ENCODE measurements at places on chromosomes 5 and 9. TPM values are rescaled to one million over a fixed set of nuclear protein-coding genes. Genes with fewer than 3 reads are reported as not detected.

Gene SHOC1
- total RNA-seq, result 0.03 TPM

Gene SPATA31E1
- total RNA-seq, result not detected

Gene TLN1
- 173 TPM for total RNA-seq

Gene PRUNE2
- total RNA-seq, result 2.2 TPM

Gene PCDH12
- total RNA-seq, result 0.07 TPM

Gene IFNA13
- not detected for total RNA-seq

Gene PCDHGA8
- 0.07 TPM for total RNA-seq

Gene IFNB1
- not detected for total RNA-seq

Gene F2RL1
- 77.5 TPM for total RNA-seq

Gene C6
- total RNA-seq, result not detected

Gene ADGRV1
- 0.04 TPM for total RNA-seq

Gene LMBRD2
- 6.1 TPM for total RNA-seq

Gene MSMP
- not detected for total RNA-seq

Gene KCNN2
- total RNA-seq, result 0.14 TPM

Gene RLN2
- 0.92 TPM for total RNA-seq

Gene PSD2
- total RNA-seq, result not detected

Gene SARDH
- not detected for total RNA-seq

Gene FOXD4
- total RNA-seq, result 0.10 TPM

Gene RAB3C
- total RNA-seq, result not detected

Gene ATP10B
- not detected for total RNA-seq

Gene ENTREP1
- total RNA-seq, result 0.25 TPM

Gene CFAP157
- not detected for total RNA-seq

Gene PCDHB10
- total RNA-seq, result not detected

Gene TMEM232
- total RNA-seq, result 0.32 TPM

Gene TLR4
- not detected for total RNA-seq

Gene ADAMTS19
- total RNA-seq, result 0.34 TPM

Gene NDOR1
- 12.4 TPM for total RNA-seq

Gene AIF1L
- 4.4 TPM for total RNA-seq

Gene PCDHB14
- 0.07 TPM for total RNA-seq

Gene PAPPA
- 0.25 TPM for total RNA-seq

Gene IFNW1
- not detected for total RNA-seq

Gene CARTPT
- not detected for total RNA-seq

Gene SH3GL2
- not detected for total RNA-seq

Gene UBAP1
- total RNA-seq, result 46.9 TPM

Gene C5orf63
- 4.2 TPM for total RNA-seq

Gene GNAQ
- 31.6 TPM for total RNA-seq

Gene HMGCR
- total RNA-seq, result 169 TPM

Gene STING1
- 27.2 TPM for total RNA-seq

Gene NRARP
- total RNA-seq, result 1.1 TPM

Gene SLC6A3
- total RNA-seq, result not detected

Gene PTGDS
- total RNA-seq, result not detected

Gene LCN9
- not detected for total RNA-seq

Gene CCDC183
- total RNA-seq, result not detected

Gene DBH
- not detected for total RNA-seq

Gene PSIP1
- total RNA-seq, result 46.9 TPM

Gene FOXD4L4
- total RNA-seq, result not detected

Gene ADAMTSL1
- 3.7 TPM for total RNA-seq

Gene FOXD4L6
- not detected for total RNA-seq

Gene NR5A1
- not detected for total RNA-seq

Gene PFN3
- not detected for total RNA-seq

Gene TAF11L10
- total RNA-seq, result not detected

Gene ADAMTS12
- 0.14 TPM for total RNA-seq

Gene SPZ1
- not detected for total RNA-seq

Gene PRRT1B
- total RNA-seq, result not detected

Gene FBP1
- not detected for total RNA-seq

Gene SHISAL2B
- total RNA-seq, result not detected

Gene TENT4A
- 14.9 TPM for total RNA-seq

Gene DIPK1B
- total RNA-seq, result 0.21 TPM

Gene MAP3K1
- 11.9 TPM for total RNA-seq

Data from foreskin keratinocyte (primary cell).